Fibroblast of the aortic adventitia (primary cell): ENCODE measurements at places on chromosomes 11 and 22. TPM values are rescaled to one million over a fixed set of nuclear protein-coding genes. Genes with fewer than 3 reads are reported as not detected.

The EHF gene
- total RNA-seq: 0.18 TPM in 1 of 2 replicates, not detected in the other

DNA sequence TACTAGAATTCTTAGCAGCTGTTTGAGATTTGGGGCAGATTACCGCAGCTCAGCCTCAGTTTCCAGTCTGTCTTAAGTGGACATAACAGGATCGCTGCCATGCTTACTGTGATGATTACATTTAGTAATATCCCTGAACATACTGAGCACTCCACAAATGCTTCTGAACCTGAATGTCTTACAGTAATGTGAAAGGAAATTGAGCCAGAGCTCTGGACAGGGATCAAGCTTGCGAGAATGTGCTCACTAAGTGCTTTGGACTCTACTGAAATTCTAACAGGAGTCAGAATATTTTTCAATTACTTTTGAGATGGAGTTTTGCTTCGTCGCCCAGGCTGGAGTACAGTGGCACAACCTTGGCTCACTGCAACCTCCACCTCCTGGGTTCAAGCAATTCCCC lies 118.6 kb upstream of the RASSF10 start:
- DNase-seq: peak; percentile 34

GRCh38 chr11:78732246-78732645 lies 157.6 kb upstream of the NARS2 start:
- no peak for DNase-seq

- DNase-seq: no peak
These were observed 20.8 kb downstream of the BBOX1 start for GRCh38 chr11:27061461-27061821.

The RBMXL2 gene
- total RNA-seq: not detected in 2 replicates

GRCh38 chr22:22926370-22927195 lies 39.0 kb downstream of the IGLL5 start:
- no peak for DNase-seq

The DDX25 gene
- under 0.01 TPM in 1 of 2 replicates, not detected in the other for total RNA-seq

DNA sequence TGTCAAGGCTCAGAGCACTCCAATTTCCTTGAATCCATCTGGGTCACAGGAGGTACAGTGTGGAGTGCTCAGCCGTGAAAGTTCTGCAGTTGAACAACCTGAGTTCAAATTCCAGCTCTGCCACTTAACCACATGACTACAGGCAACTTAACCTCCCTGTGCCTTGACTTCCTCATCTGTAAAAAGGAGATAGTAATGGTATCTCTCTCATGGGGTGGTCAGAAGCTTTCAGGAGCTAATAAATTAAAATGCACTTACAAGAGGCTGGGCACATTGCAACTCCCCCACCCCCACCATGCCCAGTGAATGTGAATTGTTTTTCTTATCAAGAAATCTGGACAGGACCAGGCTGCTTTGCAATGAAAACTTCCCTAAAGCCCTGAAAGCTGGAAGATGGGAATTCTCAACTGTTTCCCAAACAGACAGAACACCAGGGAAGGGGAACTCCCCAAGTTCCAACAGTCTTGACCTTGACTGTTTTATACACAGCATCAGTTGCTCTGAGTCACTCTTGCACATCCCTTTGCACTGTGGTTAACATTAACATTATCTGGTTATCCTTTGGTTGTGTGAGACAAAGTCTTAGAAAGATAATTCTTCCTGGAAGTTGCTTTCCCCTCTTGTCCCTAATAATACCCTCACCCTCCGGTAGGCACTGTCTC lies 137.0 kb downstream of the SLC1A2 start:
- DNase-seq: peak; percentile 64

GRCh38 chr11:33182246-33182878 lies 21.1 kb upstream of the CSTF3 start:
- no peak for DNase-seq

The MS4A6E gene
- not detected in 2 replicates for total RNA-seq

GRCh38 chr22:34281738-34282137 lies 361.5 kb upstream of the LARGE1 start:
- DNase-seq: no peak

The PLEKHA7 gene
- 0.09 and 0.57 TPM in 2 replicates for total RNA-seq

- DNase-seq: peak; percentile 62
These were observed 60.4 kb downstream of the SFI1 start for GRCh38 chr22:31556627-31557203.
